Activated T-cell treated with anti-CD3 and anti-CD28 coated beads, Interleukin-2, amount 50 U/mL, for 4 hours (primary cell): ENCODE measurements at places on chromosomes 1 and 21.

DNA sequence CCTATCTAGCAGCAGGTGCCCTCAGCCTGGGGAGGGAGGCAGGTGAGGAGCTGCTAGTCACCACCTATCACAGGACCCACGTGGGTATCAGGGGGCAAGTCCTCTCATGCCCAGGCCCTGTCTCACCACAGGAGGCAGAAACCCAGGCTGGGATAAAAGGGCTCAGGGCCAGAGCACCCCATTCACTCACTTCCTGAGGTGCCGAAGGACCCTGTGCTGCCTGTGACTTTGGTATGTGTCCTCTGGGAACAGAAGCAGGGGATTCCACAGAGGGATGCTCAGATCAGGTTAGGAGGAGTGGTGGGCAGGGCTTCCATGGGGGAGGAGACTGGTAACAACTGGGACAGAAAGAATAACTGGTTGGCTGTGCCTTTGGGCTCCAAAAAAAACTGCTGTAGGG is at the start of gene LCE1E:
Gene LCE1E, plus strand, starts transcription at position 181 of the 400 bp plus-strand sequence. CDS start 1,043 bp downstream, outside the sequence.
- DNase-seq, result no peak

GRCh38 chr1:87941337-87941946 is 612.8 kb downstream of the LMO4 start:
- no peak for DNase-seq

DNA sequence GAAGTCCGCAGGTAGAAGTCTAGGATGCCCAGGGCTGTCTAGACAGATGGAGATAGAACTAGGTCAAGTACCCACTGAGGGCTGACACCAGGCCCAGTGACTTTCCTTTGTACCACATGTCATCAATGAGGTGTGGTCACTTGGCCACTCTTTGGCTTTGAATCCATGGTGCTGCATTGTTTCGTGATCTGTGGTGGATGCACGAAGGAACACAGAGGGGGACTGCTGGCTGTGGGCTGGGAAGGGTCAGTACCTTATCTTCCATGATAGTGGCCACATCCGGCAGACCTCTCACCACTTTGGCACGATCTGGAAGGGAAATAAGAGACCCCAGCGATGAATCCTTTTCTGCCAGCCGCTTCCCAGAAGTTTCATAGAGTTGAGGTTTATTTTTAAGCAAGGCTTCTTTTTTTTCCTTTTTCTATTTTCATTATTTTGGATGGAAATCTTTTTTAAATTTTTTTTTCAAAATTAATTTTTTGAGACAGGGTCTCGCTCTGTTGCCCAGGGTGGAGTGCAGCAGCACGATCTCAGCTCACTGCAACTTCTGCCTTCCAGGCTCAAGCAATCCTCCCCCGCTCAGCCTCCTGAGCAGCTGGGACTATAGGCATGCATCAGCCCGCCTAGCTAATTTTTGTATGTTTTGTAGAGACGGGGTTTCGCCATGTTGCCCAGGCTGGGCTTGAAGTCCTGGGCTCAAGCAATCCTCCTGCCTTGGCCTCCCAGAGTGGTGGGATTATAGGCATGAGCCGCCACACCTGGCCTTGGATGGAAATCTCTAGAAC is 53.1 kb downstream of the MYOM3 start:
- no peak for DNase-seq

DNA sequence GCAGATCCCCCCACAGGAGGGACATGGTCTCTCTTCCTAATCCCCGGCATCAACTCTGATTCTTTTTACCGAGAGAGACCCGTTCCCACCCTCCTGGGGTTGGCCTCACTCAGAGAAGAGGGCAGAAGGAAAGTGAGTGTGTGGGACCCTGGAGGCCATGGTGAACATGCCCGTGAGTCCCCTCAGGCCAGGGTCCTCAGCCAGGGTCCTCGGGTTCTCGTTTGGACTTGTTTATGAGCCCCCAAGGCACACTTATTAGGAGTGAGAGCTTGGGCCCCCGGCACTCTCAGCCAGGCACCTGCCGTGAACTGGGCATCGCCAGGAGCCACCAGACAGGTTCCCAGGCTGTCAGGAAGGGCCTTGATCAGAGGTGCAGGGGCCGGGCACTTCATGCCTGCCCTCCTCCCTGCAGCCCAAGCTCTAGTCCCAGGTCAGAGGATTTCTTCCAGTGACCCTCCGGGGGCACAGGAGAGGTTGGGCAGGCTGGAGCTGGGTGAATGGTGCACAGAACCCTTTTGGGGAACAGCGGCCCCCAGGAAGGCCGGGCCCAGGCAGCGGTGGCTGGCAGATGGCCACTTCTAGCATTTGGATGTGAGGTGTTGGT is 122.6 kb downstream of the CRYAA start:
- DNase-seq, result no peak

DNA sequence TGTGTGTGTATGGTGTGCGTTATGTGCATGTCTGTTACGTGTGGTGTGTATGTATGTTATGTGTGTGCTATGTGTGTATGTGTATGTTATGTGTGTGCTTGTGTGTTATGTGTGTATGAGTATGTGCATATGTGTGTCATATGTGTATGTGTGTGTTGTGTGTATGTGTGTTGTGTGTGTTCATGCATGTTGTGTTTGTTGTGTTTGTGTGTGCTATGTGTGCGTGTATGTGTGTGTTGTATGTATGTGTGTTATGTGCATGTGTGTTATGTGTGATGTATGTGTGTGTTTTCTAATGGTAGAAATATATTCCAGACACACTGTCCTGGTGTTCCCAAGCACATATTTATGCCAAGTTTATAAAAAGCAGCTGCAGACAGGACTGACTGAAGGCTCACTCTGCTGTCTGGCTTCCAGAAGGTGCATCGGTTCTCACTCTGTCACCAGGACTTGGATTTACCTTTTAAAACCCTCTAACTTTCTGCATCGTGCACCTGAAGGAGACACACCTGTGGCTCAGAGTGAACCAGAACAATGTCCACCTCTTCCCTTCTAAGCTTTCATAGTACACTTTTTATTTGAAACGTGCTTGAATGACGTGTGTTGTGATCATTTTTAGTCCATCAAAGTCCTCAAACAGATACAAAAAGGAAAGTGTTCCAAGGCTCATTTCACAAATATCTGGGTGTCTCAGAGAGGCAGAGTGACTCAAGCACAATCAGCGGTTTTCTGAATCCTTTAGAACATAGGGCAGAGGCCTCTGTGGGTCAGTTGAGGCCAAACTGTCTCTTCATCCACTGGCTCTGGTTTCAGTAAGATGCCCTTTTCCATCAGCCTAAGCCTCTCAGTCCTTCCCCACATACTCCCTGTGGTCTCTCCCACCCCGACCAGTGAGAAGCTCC is 49.9 kb downstream of the TOMM20 start:
- DNase-seq, result no peak

- DNase-seq, result no peak
These were observed 18.4 kb downstream of the DHRS3 start for GRCh38 chr1:12599657-12600056.

DNA sequence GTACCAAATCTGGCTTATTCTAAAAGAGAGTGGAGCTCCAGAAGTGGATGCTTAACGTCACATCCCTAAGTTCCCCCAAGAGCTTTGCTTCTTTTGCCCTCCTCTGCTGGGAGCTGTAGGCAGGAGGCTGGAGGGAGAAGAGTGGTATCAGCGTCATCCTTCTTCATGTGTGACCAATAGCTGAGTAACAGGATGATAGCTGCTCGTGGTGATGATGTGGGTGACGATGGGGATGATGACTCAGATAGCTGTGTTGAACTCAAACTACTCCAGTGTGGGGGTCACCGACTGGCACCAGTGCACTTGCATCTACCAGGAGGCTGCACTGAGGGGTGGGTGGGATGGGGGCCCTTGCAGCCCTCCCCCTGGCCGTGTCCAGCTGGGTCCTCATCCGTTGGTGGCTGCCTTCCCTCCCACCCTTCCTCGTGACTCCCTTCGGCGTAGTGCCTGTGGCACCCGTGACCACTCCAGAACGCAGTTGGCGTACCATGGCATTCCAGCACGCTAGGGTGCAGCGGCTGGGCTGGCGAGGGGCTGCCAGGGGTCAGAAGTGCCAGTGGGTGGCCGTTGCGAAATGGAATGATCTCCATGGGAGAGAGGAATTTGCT is 1.1 kb downstream of the IGFN1 start:
- DNase-seq, result no peak

GRCh38 chr21:16837721-16838120 is 675.1 kb upstream of the CXADR start:
- no peak for DNase-seq

GRCh38 chr1:18485227-18485626 is 4.5 kb downstream of the KLHDC7A start:
- no peak for DNase-seq

- no peak for DNase-seq
These were observed 13.7 kb upstream of the RHEX start for GRCh38 chr1:206039046-206039973.

GRCh38 chr1:39159224-39160036 is 45.1 kb upstream of the MACF1 start:
- DNase-seq, result no peak

- DNase-seq, result no peak
These were observed 46.8 kb upstream of the PPM1J start for GRCh38 chr1:112761714-112762480.

GRCh38 chr1:192011525-192011924 is 146.7 kb upstream of the RGS18 start:
- no peak for DNase-seq

GRCh38 chr1:89085781-89086180 is 20.8 kb upstream of the GBP1 start:
- peak; percentile 27 for DNase-seq

DNA sequence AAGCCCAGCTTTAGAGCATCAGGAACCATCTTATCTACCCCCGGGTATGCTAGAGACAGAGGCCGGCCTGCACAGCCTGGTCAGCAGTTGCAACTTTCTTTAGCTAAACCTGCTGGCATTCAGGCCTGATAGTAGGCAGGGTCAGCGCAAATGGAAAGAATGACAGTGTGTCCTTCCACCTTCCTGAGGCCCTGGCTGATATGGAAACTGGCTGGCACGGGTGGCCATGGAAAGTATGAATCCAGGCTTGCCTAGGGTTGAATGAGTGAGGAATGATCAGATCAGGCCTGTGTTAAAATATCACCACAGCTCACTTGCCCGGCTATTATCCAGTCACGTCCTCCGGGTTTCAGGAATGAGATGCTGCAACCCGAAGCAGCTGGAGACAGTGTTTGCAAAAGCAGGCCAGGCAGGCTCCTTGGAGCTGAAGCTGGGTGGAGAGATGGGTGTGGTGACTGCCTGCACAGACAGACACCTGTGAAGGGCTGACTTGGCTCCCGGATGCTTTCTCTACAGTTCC is 34.7 kb downstream of the RCAN1 start:
- DNase-seq, result no peak

DNA sequence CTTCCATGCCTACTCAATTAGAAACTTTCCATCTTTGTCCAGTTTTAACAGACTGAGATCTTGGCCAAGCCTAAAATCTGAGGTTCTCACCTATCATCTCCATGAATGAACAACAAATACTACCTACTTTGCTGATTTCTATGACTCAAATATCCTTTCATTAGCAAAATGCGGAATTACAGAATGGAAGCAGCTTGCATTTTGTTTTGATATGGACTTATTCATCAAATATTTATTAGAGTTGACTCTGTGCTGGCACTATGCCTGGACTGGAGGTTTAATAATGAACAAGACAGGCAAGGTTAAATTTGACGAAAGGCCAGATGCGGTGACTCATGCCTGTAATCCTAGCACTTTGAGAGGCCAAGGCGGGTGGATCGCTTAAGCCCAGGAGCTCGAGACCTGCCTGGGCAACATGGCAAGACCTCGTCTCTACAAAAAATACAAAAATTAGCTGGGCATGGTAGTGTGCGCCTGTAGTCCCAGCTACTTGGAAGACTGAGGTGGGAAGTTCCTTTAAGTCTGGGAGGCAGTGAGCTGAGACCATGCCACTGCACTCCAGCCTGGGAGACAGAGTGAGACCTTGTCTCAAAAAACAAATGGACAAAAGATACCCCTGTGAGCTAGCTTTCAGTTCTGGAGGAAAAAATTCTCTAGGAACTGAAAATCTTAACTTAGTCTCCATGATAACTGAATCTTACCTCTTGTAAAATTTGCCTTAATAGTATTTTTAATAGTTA is 29.4 kb upstream of the SOD1 start:
- DNase-seq, result no peak

DNA sequence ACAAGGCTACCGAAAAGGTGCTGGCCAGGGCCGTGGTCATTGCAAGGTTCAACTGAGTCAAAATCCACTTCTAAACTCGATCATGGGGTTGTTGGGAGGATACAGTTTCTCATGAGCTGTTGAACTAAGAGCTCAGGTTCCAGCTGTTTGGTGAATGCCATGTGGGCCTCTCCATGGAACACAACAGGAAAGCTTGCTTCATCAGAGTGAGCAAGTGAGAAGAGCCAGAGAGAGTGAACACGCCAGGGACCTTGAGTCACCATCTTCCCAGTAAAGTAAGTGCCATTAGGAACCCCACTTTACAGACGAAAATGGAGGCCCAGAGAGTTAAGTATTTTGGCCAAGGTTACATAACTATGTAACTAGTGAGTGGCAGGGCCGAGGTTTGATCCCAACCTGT is 475.1 kb upstream of the VAMP3 start:
- no peak for DNase-seq

- DNase-seq, result peak; percentile 23
These were observed 55.3 kb upstream of the EIF4G3 start for GRCh38 chr1:21232044-21232443.

DNA sequence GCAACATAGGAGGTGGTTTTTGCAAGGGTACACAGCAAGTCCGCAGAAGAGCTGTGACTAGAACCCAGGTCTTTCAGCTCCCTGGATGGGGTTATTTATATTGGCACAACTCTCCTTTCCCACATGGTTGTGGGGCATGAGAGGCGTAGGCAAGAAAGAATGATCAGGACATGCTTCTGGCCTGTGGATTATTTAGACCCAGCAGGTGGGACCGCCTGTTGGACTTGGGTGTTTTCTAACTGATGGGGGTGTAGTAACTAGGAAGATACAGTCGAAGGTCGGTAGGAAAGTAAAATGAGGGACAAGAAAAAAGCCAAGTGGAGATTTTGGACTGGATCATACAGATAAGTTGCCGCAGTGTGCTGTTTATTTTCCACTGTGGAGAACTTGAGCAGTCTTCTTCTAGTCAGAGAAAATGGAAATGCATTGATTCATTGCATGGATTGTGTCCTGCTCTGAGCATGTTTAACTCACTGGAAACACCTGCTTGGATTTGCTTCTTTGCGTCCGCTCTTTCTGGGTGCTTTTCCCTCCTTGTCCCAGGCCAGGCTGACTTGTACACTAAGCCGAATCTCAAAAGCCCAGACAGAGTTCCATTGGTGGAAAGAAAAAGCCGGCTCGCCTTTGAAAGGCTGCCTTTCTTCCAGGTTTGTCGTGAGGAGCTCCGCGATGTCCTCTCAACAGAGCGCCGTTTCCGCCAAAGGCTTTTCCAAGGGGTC is 592 bp downstream of the CRCT1 start:
- DNase-seq, result no peak

- DNase-seq, result no peak
These were observed 88.6 kb downstream of the NUF2 start for GRCh38 chr1:163410073-163410999.

DNA sequence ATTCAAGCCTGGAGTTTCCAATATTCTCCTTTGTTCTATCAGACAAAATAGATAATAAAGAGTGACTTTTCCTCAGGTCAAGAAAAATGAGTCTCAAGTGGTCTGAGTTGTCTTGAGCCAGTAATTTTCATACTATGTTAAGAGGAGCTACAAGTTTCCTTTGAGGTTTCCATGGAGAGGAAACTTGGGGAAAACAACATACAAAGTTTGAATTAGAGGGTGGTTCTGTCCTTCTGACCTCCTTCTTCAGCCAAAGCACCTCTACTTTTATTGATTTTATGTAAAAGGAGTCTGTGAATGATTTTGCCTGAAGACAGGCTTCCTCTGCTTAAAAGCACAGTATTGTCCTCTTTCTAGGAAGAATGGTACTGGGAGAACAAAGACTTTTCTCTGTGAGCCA is 497.2 kb upstream of the PKN2 start:
- DNase-seq, result no peak
